ENCODE measurements at places on chromosomes 16 and 17.

DNA sequence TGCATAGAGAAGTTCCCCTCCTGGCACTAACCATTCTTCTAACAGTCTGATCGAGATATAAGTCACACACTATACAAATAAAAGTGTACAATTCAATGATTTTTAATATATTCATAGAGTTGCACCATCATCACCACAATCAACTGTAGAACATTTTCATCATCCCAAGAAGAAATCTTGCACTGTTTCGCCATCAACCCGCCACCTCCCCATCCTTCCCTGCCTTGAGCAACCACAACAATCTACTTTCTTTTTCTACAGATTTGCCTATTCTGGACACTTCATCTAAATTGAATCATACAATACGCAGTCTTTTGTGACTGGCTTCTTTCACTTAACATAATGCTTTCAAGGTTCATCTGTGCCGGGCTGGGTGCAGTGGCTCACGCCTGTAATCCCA lies 33.0 kb upstream of the GUCY2D start:
- H3K4me3 ChIP-seq, result no peak overlapping the region
- peaks cover under 1% of the 10 kb centered on the region for H3K36me3 ChIP-seq
- H3K4me1 ChIP-seq, result no peaks in the 10 kb centered on the region
- no peak overlapping the region for H3K27ac ChIP-seq

GRCh38 chr17:21199311-21199710 lies 14.7 kb downstream of the TMEM11 start:
- H3K4me3 ChIP-seq, result no peak overlapping the region
- H3K36me3 ChIP-seq, result peaks cover 17% of the 10 kb centered on the region
- H3K4me1 ChIP-seq, result peaks cover 15% of the 10 kb centered on the region
- H3K27me3 ChIP-seq, result no peaks in the 10 kb centered on the region
- DNase-seq, result no peak

DNA sequence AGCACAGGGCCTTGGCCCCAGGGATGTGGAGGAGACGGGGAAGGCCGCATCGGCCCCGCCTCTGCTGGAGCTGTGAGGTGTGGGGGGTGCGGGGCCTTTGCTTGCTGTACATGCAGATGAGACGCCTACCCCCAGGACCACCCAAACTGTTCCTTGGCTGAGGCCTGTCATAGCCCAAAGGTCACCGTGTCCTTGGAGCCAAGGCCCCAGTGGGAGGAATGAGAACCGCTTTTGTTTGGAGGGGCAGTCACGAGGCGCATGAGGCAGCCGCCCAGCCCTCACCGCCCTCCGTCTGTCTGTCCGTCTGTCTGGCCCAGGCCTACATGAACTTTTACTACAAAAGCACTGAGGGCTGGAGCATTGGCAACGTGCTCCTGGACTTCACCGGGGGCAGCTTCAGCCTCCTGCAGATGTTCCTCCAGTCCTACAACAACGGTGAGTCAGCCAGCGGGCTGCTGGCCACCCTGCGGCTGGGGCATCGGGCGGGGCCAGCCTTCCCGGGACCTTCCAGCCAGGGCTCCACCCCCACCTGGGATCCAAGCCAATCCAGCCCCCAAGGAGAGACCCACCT lies 8.8 kb downstream of the TAX1BP3 start:
- no peak for DNase-seq
- H3K4me3 ChIP-seq, result no peak overlapping the region
- no peaks in the 10 kb centered on the region for H3K27me3 ChIP-seq
- no peaks in the 10 kb centered on the region for H3K4me1 ChIP-seq
- H3K27ac ChIP-seq, result no peak overlapping the region
- no peaks in the 10 kb centered on the region for H3K36me3 ChIP-seq

DNA sequence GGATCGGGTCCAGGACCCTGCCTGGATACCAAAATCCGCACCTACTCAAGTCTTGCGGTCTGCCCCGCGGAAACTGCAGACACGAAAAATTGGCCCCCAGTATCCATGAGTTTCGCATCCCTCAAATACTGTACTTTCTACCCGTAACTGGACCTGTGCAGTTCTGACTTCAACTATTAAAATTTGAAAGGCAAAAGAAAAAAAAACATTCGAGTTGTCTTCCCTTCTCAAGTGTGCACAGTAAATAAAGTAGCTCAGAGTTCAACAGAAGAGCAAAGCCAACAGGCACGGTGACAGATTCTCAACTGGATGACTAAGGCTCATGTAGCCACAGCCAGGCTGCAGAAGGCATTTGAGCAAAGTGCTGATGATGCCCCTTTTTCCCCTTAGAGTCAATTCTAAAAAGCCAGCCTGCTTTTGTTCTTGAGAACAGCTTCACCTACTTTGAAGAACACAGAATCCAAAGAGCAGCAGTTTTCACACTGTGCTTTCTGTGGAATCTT lies 32.5 kb downstream of the MARF1 start:
- no peak overlapping the region for H3K4me3 ChIP-seq
- no peaks in the 10 kb centered on the region for H3K27me3 ChIP-seq
- peaks cover 22% of the 10 kb centered on the region for H3K36me3 ChIP-seq

GRCh38 chr17:71176331-71176730 lies 944.5 kb upstream of the SOX9 start:
- H3K27me3 ChIP-seq, result no peaks in the 10 kb centered on the region
- no peaks in the 10 kb centered on the region for H3K36me3 ChIP-seq
- H3K4me1 ChIP-seq, result no peaks in the 10 kb centered on the region
- no peak overlapping the region for H3K4me3 ChIP-seq
- DNase-seq, result no peak

GRCh38 chr17:57498443-57498842 lies 242.1 kb downstream of the MSI2 start:
- H3K27me3 ChIP-seq, result no peaks in the 10 kb centered on the region
- peaks cover 32% of the 10 kb centered on the region for H3K4me1 ChIP-seq
- H3K36me3 ChIP-seq, result peaks cover 2% of the 10 kb centered on the region
- peak overlapping the region; percentile 28 for H3K27ac ChIP-seq

- DNase-seq, result no peak
- no peaks in the 10 kb centered on the region for H3K36me3 ChIP-seq
- no peak overlapping the region for H3K4me3 ChIP-seq
- no peak overlapping the region for H3K27ac ChIP-seq
- no peaks in the 10 kb centered on the region for H3K27me3 ChIP-seq
Measured at GRCh38 chr16:11539641-11540050, 47.1 kb downstream of the LITAF start.

DNA sequence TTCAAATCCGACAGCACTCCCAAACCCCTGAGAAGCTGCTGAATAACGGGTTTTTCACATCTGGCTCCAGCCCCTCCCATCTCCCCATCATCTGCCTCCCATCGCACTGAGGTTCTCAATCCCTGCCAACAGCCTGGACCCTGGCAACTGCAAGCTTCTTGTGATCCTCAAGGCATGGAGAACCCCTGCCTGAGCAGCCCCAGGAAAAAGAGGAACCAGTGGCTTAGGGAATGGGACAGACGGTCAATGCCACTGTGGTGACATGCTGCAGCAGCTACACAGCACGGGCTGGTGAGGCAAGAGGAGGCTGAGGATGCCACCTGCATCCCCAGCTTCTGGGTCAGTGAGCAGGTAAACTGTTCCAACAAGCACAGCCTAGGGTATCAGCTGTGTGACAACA lies 3.3 kb upstream of the MBTPS1 start:
- no peaks in the 10 kb centered on the region for H3K27me3 ChIP-seq
- no peak for DNase-seq
- no peak overlapping the region for H3K27ac ChIP-seq
- no peak overlapping the region for H3K4me3 ChIP-seq

DNA sequence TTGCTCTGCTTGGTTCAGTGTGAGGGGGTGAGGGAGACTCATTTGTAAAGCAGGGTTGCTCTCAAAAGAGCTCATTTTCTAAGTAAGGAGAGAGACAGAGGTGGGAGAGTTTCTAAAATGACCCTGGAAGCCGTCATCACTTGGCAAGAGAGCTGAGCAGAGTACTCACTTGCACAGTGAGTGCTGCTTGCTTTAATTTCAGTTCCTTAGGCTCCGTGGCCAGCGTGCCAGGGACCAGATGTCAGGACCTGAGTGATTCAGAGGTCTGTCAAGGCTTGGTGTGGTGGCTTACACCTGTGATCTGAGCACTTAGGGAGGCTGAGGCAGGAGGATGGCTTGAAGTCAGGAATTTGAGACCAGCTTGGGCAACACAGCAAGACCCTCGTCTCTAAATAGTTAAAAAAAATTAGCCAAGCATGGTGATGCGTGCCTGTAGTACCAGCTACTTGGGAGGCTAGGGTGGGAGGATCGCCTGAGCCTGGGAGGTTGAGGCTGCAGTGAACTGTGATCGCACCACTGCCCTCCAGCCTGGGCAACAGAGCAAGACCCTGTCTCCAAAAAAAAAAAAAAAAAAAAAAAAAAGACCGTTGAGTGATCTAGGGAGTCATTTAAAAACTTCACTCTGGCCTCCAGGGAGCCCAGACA lies 10.7 kb downstream of the ZNF205 start:
- peak overlapping the region; percentile 95 for H3K4me3 ChIP-seq
- H3K27ac ChIP-seq, result peak overlapping the region; percentile 52
- peaks cover 18% of the 10 kb centered on the region for H3K4me1 ChIP-seq
- H3K27me3 ChIP-seq, result no peaks in the 10 kb centered on the region

GRCh38 chr17:59437791-59438281 lies 106.4 kb downstream of the YPEL2 start:
- H3K27ac ChIP-seq, result no peak overlapping the region
- H3K4me1 ChIP-seq, result peaks cover 45% of the 10 kb centered on the region
- no peak for DNase-seq
- H3K36me3 ChIP-seq, result no peaks in the 10 kb centered on the region
- H3K4me3 ChIP-seq, result no peak overlapping the region
- peaks cover 3% of the 10 kb centered on the region for H3K27me3 ChIP-seq

DNA sequence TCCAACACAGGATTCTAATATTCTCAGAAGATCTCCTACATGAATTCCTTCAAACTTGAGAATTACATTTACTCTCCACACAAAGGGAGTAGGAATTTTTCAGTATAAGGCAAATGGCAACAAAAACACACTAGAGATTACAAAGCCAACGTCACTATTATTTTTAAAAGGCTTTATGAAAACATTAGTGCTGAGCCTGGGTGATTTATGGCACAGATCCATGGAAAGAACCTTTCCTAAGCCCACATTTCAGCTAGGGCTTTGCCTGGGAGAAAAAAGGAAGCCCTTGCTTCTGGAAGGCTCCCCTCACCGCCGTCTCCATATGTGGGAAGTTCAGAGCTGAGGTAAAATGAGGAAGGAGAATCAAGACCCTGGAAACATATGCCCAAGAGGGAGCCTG lies 499.4 kb upstream of the HSBP1 start:
- H3K27ac ChIP-seq, result no peak overlapping the region
- no peak overlapping the region for H3K4me3 ChIP-seq
- H3K36me3 ChIP-seq, result no peaks in the 10 kb centered on the region
- no peak for DNase-seq

GRCh38 chr16:19710991-19711545 lies 7.0 kb downstream of the KNOP1 start:
- no peak overlapping the region for H3K27ac ChIP-seq
- peaks cover 35% of the 10 kb centered on the region for H3K36me3 ChIP-seq
- DNase-seq, result no peak
- peaks cover 4% of the 10 kb centered on the region for H3K4me1 ChIP-seq
- no peak overlapping the region for H3K4me3 ChIP-seq
